8988T (cell line): ENCODE measurements at places on chromosomes 1 and 21.

DNA sequence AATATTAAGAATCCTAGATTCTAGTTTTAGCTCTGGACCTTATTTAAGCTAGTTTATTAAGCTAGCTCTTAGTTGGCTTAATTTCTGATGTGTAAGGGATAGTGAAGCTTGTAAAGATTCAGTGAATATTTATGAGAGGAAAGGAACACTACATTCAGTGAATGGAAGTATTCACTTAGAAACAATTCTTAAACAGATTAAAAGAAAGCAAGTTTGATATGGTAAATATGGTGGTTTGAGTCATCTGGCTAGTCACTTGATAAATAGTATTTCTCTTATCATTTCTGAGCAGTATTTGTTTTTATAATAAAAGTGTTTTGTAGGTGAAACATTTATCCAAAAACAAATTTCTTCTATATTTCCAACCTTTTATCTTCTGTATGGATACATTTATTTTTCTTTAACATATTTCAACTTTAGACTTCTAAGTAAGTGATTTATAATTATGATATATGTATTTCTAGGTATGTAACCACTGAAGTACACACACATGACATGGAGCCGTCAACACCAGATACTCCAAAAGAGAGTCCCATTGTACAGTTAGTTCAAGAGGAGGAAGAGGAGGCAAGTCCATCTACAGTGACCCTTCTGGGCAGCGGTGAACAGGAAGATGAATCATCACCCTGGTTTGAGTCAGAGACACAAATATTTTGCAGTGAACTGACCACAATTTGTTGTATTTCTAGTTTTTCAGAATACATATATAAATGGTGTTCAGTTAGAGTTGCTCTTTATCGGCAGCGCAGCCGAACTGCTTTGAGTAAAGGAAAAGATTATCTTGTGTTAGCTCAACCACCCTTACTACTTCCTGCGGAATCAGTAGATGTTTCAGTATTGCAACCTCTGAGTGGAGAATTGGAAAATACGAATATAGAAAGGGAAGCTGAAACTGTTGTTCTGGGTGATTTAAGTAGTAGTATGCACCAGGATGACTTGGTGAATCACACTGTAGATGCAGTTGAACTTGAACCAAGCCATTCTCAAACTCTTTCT lies 55.6 kb downstream of the SUCO start:
- no peak for DNase-seq

- DNase-seq, result no peak
Observed at GRCh38 chr1:216894494-216894893, 171.3 kb upstream of the ESRRG start.

- DNase-seq, result no peak
Observed at GRCh38 chr1:41673806-41674205, 189.3 kb upstream of the EDN2 start.

- no peak for DNase-seq
Observed at GRCh38 chr1:151294742-151295462, 12.8 kb downstream of the ZNF687 start.

DNA sequence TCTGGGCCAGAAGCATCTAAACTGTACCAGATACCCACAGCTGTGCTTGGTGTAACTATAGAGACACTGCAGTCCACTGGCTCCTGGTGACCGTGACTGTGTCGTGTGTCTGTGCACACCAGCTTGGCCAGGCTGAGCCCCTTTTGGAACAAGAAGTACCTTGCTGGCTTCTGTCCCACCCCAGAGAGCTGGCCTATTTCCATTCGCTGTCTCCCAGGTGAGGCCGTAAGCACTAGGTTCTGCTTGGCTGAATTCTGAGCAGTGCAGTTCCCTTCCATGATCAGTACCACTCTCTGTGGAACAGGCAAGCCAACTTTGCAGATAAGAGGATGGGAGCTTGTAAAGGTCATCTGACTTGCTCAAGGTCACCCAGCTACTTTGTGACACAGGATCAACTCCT lies 119.9 kb upstream of the DNAH14 start:
- no peak for DNase-seq

DNA sequence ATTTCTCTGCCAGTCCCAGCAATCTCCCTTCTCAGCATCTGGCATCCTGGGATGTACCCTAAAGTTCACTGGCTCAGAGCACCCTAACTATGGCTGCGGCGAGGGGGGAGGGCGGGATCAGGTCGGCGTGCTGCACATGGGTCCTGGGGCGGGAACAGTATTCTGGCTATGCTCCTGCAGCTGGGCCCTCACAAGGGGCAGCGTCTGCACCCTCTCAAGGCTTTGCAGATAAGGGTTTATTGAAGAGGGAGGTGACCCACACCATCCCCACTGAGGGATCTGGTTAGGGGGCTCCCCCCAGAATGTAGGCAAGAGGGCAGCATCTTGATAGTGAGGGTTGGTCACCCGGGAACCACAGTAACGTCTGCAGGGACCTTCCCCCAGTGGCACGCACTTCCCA lies 44.9 kb upstream of the PCBP3 start:
- no peak for DNase-seq

GRCh38 chr1:199447906-199448305 lies 579.6 kb upstream of the NR5A2 start:
- no peak for DNase-seq

GRCh38 chr1:107817206-107817605 lies 147.8 kb downstream of the VAV3 start:
- DNase-seq, result no peak

DNA sequence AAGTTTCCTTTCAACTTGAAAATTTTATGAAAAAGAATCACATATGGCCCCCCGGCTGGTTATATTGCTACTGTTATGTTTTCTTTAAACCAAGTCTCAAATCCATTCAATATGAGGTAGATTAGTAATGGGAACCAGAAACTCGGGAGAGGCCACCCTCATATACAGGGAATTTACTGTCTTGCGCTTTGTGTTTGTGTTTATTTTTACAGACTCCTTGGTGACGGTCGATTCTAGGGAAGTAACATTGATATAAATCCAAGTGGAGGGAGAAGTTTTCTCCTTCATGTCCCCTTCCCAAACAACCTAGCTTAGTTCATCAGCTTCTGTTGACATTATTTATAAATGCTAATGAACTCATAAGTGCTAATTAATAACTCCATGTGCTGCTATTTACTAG lies 163.5 kb upstream of the LMO4 start:
- DNase-seq, result no peak

GRCh38 chr1:238226810-238227209 lies 336.1 kb upstream of the ZP4 start:
- no peak for DNase-seq

DNA sequence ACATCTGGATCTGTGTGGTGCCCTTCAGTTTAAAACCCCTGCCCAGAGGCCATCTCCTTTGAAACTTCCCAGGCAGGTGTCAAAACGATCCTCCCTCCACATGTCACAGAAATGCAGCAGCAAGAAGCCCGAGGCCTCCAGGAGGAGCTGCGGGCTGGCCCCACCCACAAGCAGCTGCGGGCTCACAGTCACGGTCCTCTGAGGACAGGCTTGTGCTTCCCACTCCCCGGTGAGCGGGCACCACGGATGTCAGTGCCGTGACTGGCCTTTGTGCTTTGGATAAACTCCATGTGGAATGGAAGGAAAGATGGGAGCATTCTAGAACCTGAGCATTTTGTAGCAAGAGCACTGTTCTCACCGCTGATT lies 65.8 kb downstream of the SIK1 start:
- DNase-seq, result no peak

DNA sequence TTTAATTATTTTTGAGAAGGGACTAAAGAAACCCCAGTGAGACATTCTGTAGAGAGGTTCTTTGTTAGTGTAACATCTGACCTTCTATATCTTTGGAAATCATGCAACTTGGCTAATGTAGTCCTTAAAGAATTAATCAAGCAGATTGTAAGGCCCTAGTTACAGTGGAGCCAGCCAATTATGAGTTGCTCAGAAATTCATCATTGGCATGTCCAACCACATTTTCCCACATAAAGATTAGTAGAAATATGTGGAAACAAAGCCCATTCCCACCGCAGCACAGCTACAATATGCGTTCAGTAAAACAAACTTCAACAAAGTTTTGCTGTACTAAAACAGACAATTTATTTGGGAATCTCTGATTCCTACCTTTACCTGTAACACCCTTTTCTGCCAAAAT lies 27.8 kb downstream of the WNT2B start:
- no peak for DNase-seq

DNA sequence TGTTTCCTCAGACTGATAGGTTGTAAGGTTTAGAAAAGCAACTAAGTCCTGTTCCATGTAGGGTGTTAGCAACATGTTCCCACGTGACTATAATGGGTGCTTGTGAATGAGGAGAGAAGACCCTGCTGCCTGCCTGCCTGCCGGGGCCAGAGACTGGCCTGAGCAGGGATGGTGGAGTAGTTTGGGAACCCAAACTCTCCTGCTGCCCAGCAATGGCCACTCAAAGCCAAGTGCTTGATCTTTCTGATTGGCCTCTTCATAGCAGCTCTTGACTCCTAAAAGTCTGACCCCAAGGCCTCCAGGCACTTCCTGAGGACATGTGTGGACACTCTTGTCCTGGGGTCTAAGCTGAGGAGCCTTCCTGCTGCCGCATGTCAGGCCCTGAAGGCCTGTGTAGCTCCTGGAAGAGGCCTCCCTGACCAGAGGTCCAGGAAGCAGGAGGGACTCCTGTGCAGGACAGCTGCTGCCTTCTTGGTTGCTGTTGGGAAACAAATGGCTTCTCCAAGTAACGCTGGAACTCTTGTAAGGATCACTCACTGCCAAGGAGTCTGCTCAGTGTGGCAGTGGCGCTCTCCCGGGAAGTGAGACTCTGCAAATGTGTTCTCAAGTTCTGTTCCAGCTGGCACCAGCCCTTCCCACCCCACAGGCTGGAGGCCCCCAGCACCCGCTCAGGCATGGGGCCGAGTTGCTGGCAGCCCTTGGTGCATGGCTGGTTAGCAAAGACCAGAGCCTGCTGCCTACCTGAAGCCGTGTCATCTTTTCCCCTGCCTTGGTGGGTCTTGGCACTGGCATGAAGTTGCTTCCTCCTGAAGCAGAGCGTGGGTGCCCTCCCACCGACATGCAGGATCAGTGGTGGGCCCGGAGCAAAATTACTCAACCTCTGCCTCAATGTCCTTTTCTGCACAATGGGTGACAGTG lies 35.5 kb downstream of the MAN1C1 start:
- DNase-seq, result no peak

GRCh38 chr1:98497497-98497896 lies 164.0 kb upstream of the SNX7 start:
- no peak for DNase-seq

GRCh38 chr1:119374208-119374874 lies 5.8 kb downstream of the HAO2 start:
- no peak for DNase-seq

DNA sequence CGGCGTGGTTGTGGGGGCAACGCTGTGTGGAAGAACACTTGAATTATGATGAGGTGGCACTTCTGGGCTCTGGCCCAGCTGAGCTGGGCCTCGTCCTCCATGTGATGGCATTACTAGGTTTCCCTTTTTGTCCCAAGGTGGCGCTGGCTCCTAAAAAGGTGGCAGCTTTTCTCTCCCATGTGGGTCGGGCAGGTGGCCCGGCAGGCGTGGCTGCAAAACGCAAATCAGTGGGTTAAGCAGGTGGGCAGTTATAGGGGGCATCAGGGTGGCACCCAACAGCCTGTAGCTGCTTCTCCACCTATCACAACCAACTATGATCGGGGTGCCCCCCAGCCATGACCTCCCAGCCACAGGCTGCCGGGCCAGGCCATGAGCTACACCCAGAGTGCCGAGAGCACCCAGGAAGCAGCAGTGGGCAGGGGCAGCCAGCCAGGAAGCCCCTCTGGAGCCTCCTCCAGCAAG lies 59.6 kb downstream of the KCNAB2 start:
- DNase-seq, result peak; percentile 76

- DNase-seq, result no peak
Observed at GRCh38 chr1:20154301-20154831, 15.2 kb downstream of the PLA2G2F start.

DNA sequence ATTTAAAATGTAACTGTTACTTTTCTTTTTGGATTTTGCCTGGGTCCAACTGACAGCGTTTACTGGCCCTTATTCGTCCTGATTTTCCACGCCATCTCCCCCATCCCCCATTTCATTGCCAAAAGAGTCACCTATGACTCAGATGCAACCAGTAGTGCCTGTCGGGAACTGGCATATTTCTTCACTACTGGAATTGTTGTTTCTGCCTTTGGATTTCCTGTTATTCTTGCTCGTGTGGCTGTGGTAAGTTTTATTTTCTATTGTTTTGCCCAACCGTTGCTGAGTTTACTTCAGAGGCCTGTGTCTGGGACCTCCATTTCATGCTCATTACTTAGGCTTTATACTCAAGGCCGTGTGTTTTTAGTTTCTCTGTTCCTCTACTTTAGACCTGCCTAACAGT lies 9.3 kb downstream of the LEPR start:
- no peak for DNase-seq

DNA sequence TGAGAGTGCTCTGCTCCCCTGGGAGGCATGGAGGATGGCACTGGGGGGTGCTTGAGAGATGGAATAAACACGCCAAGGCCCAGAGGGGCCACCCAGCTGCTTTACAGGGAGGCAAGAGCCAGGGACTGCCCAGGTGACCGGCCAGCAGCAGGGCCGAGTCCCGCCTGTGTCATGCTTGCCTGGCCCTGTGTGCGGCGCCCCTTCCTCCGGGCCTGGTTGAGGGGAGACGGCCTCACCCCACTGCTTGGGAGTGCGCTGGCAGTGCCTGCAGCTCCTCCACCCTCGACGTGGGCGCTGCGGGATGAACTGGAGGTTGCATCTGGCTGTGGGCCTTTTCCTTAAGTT lies 33.1 kb upstream of the COL6A2 start:
- no peak for DNase-seq

DNA sequence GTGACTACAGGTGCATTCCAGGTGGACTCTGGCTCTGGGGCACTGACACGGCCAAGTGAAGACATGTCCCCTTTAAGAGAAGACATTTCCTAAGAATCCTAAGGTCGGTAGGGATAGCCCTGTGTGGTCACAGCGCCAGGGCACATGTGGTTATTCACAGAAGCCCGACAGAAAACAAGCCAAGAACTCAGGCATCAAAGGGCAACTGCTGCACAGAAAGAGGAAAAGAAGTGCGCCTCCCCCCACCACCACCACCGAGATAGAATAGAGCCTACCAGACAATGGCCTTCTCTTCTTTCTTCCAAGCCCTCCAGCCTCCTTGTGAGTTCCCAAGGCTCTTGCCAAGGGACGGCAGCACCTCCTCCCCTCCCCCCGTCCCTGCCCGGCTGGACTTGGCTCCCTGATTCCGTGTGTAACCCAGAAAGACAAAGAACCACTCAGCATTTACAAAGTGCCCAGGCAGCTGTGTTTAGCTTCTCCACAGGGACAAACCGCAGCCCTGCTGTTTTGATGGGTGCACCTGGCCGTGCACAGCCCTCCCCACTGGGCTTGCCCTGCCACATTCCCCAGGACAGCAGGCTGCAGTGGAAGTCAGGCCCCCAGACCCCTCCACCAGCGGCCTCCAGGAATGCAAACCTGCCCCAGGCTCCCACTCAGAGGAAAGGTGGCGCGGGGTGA lies 30.2 kb downstream of the TMPRSS2 start:
- no peak for DNase-seq

DNA sequence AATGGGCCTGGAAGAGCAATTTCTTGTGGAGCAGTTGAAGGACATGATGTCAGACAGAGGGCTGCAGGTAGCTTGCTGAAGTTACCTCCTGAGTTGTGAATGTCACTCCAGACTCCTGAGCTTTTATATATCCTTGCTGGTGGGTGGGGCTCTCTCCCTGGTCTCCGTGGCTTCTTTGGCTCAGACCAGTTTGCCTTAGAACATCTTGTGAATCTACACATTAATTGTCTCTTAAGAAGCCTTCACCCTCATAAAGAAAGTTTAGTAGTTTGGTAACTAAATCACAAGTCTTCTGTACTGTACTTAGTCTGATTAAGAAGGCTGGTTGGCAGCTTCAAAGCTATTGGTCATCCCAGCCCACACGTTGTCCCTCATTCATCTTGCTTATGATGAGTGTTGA lies at the start of gene KRTAP11-1:
Gene KRTAP11-1 (minus strand): TSS at position 101 of the 400 bp plus-strand sequence. CDS start 56 bp downstream, at position 45.
- no peak for DNase-seq

GRCh38 chr21:41631564-41632461 lies 123.9 kb upstream of the TMPRSS2 start:
- no peak for DNase-seq
